ENCODE measurements at places on chromosomes 5 and 9.

GRCh38 chr5:58228896-58229295 lies 231.0 kb downstream of the PLK2 start:
- no peak for DNase-seq

- peak; percentile 43 for DNase-seq
Observed at GRCh38 chr5:66814146-66814991, 218.2 kb downstream of the MAST4 start.

DNA sequence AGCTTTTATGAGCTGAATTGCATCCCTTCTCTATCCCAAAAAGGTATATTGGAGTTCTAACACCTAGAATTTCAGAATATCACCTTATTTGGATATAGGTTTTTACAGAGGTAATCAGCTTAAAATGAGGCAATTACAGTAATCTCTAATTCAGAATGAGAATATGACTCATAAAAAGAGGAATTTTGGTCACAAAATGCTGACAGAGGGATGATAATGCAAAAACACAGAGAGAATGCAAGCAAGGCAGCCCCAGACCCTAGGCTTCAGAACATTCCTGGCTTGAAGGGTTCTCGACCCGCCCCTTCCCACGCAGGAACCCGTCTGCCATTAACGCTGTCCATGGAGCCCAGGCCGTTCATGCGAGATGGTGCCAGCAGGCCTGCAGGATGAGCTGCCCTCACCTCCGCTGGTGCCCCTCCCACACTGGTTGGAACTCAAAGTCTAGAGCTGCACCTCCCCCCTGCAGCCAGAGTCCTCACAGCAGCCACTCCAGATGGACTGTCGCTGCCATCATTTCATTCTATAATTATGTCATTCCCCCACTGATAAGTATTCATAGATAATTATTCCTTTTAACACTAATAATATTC lies 1173.4 kb upstream of the ACO1 start:
- peak; percentile 11 for DNase-seq

DNA sequence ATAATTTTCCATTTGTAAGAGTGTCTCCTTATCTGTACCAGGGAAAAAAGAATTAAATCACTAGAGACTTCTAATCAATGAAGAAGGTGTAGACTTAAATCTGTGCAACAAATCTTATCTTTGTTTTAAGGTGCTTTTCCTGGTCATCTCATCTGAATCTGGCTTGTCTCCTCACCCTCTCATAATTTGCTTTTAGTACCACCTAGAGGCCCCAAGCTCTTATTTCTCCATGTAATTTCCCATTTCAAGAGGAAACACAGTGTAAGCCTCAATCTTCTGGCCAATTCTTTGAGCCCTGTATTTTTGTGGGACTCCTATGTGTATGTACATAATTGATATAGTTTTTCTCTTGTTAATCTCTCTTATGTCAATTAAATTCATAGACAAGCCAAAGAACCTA lies 1975.3 kb upstream of the CDH6 start:
- DNase-seq = no peak

DNA sequence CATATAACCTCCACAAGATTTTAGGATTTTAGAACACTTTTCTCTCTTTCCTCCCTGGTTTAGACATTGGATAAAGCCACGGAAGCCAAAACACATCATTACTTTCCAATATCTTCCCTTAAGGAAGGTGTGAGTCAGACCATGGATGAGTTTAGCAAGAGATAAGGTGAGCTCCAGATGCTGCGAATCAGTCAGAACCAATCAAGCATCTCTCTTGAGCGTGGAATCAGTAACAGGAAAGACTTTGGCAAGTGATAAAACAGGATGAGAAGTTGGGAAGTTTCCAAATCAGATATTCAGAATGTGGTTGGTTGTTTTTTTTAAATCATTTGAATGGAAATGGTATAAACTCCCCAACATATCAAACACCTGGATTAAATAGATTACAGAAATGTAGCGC lies 397.8 kb downstream of the EFNA5 start:
- no peak for DNase-seq
